ENCODE measurements at places on chromosomes 2 and 18.

DNA sequence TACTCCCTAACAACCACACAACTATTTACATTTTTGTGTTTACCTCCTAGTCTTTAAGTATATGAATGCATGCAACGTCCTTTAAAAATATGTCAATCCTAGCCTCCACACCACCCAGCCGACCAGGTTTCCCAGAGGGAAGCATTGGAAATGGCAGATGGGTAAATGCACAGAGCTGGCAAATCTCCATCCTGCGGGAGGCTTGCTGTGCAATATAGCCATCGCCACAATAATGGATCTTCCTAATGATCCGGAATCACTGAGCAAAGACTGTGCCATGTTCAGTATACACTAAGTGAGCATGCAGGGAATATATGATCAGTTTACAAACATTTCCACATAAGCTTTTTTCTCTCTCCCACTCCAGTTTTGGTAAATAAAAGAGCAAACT lies 131.8 kb downstream of the NEDD4L start:
- DNase-seq = no peak

DNA sequence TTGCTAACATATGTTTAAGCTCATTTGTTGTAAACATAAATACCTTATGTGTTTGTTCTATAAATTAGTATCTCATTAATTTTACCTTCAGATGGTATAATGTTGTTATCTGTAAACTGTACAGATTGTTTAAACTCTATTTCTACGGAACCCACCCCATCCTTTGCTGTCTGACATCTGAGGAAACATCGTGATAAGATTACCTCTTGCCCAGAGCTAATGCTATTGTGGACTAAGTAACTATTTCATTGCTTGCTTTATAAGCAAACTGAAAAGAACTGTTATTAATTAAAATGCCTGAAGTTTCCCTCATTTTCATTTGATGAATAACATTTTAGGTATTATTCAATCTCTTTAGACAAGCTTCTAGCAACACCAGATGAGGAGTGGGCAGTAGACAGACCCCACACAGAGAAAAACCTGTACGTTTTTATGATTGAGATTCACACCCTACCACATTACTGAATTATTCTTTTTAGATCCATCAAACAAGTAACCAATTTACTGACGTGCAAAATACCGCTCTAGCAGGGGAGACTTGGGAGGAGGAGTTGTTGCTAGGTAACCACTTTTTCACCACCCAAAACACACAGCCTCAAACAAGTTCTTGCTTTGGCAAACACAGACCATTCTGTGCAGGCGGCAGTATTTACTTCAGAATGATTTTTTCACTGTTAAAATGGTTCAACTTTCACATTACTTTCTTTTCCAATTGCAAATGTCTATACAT lies 1.9 kb upstream of the SYT4 start:
- DNase-seq = peak; percentile 49

- no peak for DNase-seq
Observed at GRCh38 chr2:1586923-1587840, 157.1 kb downstream of the PXDN start.

GRCh38 chr2:25323042-25323514 lies 18.6 kb downstream of the DNMT3A start:
- DNase-seq = no peak

DNA sequence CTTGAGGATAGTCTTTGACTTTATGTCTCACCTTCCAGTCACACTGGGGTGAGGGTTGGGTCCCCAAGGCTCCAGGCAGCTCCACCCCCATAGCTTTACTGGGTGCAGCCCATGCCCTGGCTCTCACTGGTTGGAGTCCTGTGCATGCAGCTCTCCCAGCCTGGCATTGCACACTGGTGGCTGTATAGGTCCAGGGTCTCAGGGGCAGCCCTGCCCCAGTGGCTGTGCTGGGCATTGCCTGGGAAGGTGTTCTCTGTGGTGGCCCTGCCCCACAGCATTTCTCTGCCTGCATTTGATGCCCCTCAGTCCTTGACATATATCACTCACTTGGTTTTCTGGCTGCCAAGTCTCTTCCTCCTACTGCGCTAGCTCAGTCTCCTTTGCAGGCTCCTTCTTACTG lies 21.2 kb downstream of the MPHOSPH10 start:
- DNase-seq = no peak

DNA sequence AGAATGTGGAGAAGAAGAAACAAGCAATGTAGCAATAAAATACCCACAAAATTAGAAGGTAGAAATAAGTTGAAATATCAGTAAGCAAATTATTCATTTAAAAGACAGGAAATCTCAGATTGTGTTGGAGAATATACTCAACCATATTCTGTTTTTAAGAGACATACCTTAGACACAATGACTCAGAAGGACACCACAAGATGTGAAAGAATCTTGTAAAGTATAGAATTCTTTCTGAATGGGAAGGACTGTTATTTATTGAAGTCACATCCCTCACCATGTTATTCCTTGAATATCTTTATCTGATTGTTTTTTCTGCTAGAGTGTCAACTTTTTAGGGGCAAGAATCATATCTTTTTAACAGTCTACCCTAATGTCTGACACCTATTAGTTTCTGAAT lies 50.4 kb downstream of the CTAGE1 start:
- DNase-seq = no peak

DNA sequence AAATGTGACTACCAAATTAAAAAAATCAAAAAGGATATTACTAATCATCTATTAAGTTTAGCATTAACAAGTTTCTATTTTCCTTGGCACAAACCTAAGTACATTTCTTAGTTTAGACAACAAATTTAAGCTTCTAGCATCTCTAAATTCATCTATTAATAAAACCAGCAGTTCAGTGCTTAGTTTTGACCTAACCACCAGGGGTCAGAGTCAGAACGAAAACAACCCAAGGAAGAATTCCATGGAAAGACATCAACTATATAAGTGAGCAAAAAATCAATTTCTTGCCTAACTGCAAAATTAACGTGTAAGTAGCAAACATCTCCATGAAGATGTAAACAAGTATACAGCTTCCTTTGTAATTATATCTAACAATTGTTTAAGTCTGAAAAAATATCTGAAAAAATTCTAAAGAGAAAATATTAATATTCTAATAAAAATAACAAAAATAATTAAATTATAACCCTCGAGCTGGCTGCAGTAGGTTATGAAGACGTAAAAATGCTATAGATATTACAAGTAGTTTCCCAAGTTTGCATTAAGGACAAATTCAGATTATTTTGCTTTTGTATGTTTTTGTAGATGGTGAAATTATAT lies 83.7 kb downstream of the CERKL start:
- no peak for DNase-seq

- DNase-seq = no peak
Observed at GRCh38 chr2:235694721-235695601, 201.1 kb downstream of the AGAP1 start.

DNA sequence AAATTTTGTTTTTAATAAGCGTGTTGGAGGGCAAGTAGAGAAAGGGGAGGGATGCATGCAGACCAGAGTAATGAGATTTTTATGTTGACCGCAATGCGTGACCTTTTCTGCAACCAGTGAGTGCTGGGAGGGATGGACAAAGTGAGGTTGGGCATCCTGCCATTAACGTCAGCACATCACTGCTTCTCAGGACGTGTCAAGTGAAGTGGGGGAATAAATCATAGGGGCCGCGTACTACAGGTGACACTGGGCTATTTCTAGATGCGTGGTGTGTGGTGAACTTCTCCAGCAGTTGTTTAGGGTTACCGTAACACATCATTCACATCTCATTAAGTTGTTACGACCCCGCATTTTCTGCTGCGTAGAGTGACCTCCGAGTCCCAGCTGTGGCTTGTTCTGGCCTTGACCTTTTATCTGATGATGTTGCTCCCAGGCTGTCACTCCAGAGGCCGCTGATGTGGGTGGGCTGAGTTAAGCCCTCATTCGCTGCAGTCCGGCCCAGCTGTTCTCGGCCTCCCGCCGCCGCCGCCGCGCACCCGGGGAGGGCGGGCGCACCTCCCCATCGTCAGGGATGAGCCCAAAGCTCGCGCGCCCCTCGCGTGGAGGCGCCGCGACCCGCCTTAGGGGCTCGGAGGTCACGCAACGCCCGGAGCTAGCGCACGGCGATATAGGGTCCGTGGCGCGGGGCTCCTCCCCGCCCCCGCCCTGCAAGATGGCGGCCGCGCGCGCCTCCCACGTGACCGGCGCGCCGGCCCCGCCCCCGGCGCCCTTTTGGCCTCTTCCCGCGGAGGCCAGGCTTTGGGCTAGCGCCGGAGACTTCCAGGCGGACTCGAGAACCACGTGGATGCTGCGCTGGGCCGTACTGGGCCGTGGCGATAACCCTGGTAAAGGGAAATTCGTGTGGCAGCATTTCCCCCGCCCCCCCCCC lies 3.5 kb downstream of the ZCCHC2 start:
- DNase-seq = peak; percentile 90

DNA sequence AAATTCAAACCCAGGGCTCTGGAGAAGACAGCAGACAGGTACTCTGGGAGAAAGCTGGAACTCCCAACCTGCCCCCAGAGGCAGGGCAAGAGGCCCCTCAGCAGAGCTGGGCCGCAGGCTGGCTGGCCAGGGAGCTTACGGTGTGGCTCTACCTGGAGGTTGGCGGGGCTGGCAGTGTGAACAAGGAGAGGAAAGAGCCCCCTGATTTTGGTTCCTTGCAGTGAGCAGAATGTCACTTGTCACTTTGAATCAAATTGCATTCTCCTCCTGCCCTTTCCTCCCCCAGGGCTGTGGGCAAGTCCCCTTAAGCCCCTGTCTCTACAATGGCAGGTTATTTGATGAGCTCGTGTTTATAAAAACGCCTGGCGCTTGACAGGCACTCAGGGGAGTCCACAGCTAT lies 32.6 kb downstream of the MYO7B start:
- DNase-seq = no peak

DNA sequence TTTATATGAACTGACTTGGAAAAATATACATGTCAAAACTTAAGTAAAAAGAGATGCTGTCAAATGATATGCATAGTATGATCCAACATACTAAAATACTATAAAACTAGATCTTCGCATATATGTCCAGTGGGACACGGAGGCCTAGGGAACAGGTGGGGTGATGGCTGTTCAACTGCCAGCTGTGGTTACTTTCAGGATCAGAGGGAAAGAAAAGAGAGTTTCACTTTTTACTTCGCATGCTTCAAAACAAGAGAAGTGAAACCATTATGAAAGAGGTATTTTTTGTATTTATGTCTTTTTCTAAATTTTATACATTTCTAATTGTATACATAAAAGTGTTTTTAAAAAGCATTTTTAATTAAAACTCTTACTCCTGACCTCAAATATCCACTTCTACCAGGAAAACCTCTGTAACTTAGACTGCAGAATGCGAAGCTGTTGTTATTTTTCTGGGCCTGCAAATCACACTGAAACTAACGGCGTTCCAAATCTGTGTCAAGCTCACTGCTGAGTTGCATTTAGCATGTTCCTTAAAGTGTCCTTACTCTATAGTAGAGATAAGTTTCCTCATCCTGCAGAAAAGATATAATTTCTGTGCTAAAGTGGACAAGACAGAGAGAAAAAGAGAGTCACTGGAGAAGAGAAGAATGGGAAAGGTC lies 97.8 kb upstream of the SLC35G4 start:
- DNase-seq = no peak

GRCh38 chr18:59988098-59988706 lies 88.4 kb downstream of the PMAIP1 start:
- DNase-seq = no peak

GRCh38 chr2:233845301-233846060 lies 8.9 kb downstream of the HJURP start:
- no peak for DNase-seq

- peak; percentile 8 for DNase-seq
Observed at GRCh38 chr2:4995466-4995865, 696.7 kb upstream of the SOX11 start.

DNA sequence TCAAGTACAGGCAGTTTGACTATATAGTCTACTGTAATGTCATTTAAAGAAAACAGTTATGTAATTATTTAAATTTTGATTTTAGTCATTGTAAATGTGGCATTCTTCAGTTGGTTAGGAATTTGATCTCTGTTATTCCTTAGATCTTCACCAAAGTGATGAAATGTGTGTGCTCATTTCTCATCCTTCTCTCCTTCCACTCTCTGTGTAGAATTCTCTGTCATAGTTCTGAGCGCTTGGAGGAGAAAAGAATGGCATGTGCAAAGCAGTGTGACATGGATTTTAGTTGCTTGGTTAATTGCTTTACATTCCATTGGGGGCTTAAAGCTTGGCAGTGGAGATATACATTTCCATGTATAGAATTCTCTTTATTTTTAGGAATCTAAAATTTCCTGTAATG lies 14.8 kb downstream of the PIK3C3 start:
- DNase-seq = no peak

DNA sequence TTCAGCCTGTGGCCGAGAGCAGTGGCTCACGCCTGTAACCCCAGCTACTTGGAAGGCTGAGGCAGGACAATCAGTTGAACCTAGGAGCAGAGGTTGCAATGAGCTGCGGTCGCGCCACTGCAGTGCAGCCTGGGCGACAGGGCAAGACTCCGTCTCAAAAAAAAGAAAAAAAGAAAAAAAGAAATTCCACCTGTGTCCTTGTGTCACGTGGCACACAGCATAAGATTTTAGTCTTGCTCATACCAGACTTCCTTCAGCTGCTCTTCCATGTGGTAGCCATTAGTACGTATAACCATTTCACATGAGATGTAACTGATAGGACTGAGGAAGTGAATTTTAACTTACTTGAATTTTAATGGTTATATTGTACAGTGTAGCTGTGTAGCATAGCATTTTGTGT lies 4.0 kb downstream of the NOP58 start:
- no peak for DNase-seq

DNA sequence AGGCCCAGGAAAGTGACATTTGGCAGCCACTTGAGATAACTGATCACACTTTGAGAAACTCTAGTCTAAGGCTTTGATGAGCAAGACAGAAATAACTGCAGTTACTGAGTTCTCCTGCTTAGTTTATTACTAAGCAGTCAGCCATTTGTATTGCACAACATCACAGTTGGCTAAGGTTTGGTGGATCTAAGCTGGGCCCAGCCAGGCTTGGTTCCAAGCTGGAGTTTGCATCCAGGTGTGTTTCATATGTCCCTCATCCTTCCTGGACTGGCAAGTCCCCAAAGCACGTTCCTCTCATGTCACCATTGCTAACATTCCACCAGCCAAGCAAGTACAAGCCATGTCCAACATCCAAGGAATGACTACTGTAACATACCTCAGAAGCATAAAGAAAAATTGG lies 71.3 kb upstream of the ZNF532 start:
- DNase-seq = no peak

GRCh38 chr2:19028587-19029375 lies 329.6 kb downstream of the OSR1 start:
- DNase-seq = no peak

DNA sequence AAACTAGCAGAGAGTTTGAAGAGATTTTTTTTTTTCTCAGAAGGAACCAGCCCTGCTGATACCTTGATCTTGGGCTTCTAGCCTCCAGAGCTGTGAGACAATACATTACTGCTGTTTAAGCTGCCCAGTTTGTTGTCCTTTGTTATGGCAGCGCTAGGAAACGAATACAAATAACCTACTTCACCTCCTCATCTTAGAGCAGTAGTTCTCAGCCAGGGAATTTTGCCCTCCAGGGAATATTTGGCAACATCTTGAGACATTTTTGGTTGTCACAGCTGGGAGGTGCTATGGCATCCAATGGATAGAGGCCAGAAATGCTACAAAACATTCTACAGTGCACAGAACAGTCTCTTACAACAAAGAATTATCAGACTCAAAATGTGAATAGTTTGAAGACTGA lies 43.9 kb upstream of the BCL11A start:
- DNase-seq = no peak

- no peak for DNase-seq
Observed at GRCh38 chr18:32624182-32624723, 148.6 kb downstream of the KLHL14 start.

All from kidney (tissue), 22 donors.